ENCODE measurements at places on chromosomes 3 and 15.

- DNase-seq: no peak
Measured at GRCh38 chr3:6860954-6861624, at the start of gene GRM7. TSS of gene GRM7 (plus strand) at chr3:6861115.

DNA sequence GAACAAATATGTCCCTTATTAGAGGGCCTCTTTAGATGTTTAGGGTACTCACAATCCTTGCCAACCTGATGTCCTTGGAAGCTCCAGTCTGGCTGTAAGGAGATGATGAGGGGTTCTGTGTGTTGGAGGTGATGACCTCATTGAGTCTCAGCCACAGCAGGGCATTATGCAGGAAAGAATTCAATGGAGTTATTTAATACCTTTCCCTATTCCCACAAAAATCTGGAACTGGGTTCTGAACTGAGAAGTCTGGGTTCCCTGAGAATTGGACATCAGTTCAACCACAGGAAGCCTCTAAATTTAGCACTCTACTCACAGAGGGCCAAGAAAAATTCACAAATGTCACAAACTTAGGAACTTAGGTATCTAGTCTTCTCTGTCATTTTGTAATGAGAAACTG is 36.9 kb downstream of the SLC35A5 start:
- no peak for DNase-seq

- DNase-seq: no peak
Measured at GRCh38 chr3:66098436-66098835, 59.7 kb upstream of the MAGI1 start.

DNA sequence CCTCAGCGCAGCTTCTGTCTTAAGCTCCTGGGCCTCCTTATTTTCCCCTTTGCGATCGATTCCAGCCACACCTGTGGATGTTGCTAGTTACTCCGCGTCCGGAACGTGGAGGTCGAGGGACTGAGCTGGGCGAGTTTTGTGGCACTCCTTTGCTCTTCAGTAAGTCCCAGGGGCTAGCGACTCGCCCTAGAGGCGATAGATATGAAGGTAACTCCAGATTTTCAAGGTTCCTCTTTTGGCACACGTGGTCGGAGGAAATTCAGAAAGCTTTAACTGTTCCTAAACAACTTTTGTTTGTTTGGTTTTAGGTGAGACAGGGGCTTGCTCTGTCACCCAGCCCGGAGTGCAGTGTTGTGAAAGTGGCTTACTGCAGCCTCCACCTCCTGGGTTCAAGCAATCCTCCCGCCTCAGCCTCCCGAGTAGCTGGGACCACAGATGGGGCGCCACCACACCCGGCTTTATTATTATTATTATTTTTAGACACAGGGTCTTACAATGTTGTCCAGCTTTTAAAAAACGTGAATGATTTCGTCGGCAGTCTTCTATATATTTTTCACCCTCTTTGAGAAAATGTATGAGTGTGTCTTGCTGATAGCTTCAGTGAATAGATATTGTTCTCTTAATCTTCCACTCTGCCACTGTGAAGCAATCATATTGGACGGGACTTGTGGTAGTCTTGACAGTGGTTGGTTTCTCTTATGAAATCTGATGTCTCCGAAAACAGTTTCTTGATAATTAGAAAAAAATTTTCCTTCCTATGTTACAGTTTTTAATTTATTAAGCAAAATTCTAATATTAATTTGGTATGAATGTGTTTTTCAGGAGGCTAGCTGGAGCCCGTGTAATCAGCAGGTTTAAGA is 785 bp downstream of the MFSD1 start:
- DNase-seq: no peak

GRCh38 chr3:169297214-169297613 is 366.3 kb downstream of the MECOM start:
- no peak for DNase-seq

GRCh38 chr3:169992156-169992555 is 25.5 kb downstream of the SEC62 start:
- DNase-seq: no peak

DNA sequence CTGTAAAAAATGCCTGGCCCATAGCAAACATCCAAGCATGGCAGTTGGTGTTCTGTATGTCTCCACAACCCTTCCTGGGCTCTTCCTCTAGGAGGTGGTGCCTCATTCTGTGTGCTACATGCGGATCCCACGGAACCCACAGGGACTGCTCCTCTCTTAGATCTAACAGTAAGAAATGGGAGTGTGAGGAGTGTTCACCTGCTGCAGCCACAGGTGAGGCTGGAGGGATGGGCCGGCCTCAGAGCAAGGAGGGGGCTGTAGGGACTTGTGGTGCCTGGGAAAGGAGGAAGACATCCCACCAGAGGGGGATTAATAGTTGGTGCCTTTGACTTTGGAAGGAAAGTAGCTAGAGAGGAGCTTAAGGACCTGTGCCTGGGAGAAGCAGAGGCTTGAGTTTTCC is 22.2 kb downstream of the SEMA3G start:
- DNase-seq: no peak

GRCh38 chr3:159996018-159996417 is 7.4 kb downstream of the IL12A start:
- DNase-seq: no peak

DNA sequence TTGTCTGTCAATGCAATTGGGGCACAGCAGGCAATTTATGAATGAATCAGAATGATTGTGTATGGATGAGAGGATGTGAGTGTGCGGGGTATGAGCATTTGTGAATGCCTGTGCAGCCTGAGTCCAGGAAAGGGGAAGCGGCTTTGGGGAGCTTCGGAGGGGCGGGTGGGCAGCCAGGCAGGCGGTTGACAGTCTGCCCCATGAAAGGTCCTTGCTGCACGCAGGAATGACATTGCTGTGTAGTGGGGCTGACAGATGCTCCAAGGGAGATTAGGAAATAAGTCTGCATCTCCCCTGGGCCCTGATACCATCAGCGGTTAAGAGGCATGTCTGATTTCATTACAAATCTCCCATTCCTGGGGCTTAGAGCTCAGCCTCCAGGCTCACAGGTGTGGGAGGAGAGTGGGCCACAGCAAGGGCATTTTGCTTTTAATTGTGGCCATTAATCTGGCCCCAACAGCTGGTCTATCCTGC is 26.4 kb upstream of the TSPAN3 start:
- no peak for DNase-seq

DNA sequence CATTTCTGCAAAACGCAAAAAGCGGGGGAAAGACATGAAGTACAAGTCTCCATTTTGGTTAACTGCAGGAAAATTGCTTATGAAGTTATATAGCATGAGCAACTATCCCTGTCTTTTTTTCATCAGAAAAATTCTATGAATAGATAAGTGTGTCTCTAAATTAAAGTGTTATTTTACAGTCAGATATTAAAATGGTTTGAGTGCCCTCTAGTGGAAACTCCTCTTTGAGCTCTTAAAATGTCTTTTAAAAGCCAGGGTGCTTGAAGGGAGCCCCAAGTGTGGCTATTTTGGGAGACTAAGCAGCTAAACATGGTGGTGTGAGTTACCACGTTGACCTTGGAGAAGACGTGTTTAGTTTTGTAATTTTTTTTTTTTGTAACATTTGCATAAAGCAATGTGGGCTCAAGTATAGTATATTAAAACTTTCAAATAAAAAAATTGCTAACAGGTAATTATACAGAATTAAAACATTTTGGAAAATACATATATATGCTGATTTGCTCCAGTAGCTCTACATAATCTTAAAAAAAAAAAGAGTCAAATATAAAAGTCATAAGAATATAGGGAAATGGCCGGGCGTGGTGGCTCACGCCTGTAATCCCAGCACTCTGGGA is 77.2 kb downstream of the PPP2R3A start:
- DNase-seq: no peak

- no peak for DNase-seq
Measured at GRCh38 chr15:56804279-56804678, 71.0 kb upstream of the ZNF280D start.

- DNase-seq: no peak
Measured at GRCh38 chr15:47961401-47962090, 159.2 kb upstream of the SLC24A5 start.

DNA sequence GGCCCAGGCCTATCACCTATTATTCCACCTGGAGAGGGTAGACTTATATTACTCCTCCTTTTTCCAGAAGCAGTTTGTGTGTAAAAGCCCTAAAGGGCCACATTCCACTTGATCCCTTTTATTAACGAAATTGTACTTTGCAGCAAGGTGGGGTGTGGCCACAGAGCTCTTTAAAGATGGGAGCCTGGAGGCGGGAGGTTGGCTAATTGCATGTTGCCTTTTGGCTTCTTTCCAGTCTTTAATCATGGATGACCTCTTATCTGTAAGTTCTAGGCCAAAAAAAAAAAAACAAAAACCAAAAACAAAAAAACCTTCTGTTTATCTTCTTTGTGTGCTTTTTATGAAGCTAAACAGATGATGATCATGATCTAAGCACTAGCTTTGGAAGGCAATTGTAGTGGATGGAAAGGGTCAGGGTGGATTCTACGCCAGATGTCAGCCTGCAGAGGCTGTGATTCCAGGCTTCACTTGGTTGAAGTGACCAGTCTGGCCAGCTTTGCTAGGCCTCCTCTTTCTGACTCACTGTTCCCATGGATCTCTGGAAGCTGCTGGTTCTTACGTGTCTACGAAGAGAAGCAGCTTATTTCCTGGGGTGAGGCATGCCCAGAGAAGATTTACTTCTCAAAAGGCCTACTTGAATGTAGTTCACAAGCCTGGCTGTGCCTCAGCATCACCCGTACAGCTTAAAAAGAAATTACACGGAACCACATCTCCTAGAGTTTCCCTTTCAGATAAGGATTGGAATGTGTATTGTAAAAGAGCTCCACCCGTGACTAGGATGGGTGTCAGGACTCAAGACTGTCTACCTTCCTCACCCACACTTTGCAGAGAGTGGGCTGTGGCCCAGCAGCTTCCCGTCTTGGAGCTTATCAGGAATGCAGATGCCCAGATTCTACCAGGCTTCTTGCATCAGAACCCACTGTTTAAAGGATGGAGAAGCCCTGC is 330.9 kb upstream of the C2CD4B start:
- DNase-seq: no peak

DNA sequence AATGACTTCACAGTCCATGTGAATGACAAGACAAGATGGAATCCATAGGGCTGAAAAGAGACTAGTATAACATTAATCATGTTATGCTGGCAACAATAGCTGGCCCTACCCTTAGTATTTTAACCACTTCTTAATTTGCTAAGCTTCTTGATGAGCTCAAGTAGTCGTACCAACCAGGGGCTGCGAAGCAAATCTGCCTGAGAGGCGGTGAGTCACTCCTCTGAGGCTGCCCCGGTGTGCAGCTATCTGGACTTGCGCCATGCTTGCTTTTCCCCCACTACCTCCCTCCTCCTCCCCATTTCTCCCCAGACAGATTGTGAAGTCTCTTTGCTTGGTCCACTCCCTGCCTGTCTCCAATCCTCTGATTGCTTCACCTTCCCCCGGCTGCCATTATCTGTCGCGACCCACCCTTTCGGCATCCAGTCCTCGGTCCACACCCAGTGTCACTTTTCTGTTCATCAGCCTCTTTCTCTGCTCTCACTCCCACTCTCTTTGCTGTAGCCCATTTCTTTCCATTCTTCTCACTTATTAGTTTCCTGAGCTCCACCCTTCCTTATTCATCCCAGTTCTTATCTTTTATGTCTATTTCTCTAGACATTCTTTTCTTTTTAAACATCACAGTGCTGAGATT is 42.7 kb downstream of the DUT start:
- no peak for DNase-seq

DNA sequence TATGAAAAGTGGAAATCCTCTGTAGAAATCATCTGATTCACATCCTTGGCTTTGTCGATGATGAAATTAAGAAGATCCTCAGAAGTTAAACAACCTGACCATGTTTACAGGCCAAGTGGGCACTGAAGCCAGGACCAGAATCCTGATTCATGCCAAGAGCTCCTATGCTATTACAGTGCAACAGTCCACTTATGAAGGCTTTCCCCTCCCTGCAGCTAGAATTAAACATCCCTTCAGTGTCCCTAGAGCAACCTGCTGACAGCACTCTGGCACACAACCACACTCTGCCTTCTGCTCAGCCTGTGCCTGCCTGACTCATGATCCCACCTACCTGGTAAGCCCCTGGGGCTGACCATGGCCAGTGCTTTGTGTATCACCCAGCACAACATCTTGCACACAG is 33.8 kb downstream of the TXNRD3 start:
- DNase-seq: no peak

DNA sequence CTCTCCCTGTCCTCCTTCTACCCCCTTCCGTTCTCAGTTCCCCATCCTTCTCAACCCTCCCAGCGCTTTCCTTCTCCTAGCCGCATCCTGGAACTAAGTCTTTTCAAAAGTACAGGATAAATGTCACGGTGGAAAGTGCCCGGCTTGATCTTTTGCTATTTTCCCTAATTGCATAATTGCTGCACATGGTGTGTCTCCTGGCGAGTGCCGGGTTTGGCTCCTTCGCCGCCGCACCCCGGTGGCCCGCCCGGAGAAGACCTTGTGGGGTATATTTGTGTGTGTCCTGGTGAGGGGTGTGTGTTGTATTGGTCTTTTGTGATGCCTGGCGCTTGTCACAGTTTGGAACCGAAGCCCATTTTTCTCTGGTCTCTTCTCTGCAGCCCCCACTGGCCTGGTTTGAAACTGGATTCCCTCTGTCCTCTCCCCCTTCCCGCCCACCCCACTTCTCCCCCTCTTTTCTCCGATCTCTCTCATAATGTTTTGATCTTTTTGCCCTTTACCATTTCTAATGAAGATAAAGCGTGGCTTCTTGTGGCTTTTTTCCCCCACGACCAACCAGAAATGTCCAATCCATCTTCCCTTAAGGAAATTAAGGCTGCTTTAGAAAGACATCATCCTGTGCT is 692 bp downstream of the UBE2E2 start:
- no peak for DNase-seq

GRCh38 chr3:30135190-30135589 is 471.2 kb upstream of the TGFBR2 start:
- no peak for DNase-seq

DNA sequence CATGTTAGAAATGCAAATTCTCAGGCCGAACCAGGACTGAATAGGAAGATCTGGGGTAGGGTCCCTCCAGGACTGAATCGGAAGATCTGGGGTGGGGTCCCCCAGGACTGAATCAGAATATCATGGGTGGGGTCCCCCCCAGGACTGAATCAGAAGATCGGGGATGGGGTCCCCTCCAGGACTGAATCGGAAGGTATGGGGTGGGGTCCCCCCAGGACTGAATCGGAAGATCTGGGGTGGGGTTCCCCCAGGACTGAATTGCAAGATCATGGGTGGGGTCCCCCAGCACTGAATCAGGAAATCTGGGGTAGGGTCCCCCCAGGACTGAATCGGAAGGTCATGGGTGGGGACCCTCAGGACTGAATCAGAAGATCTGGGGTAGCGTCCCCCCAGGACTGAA is 48.2 kb upstream of the TNK2 start:
- no peak for DNase-seq

GRCh38 chr3:107977221-107978130 is 113.4 kb downstream of the CD47 start:
- DNase-seq: no peak

GRCh38 chr3:134885877-134886621 is 91.0 kb downstream of the EPHB1 start:
- no peak for DNase-seq
